Activated naive CD4-positive, alpha-beta T cell (primary cell): ENCODE measurements at places on chromosomes 7 and 10.

- no peak for DNase-seq
These were observed 23.4 kb downstream of the LSMEM1 start for GRCh38 chr7:112504093-112504695.

DNA sequence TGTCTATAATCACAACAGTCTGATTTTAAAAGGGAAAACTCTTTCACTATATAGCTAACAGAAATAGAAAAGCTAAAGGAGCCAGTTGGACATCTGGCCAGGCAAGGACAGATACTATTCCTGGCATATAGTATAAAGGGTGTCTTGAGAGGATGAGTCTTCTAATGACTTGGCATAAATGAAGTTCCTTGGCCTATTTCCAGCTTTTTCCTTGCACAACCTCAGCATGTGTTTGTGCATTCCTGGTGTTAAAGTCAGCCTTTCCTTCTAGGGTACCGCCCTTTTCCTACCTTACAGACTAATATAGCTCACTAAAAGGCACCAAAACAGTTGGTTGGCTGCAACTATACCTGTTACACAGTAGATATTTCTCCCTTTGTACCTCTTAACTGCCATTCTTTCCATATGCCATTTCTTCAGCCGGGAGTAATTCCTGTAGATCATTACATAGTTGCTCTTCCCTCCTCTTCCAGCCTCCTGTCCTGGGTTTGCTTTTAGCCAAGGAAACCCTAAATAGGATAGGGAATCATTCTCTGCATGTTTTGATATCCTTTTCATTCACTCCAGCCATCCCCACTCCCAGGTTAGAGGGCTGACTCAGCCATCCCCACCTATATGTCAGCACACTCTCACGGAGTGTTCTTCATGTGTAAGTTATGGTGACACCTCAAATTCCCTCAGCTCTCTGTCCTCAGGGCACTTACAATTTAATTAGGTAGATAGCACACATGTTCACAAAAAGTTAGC, 102.1 kb upstream of the MDFIC start:
- DNase-seq, result no peak

DNA sequence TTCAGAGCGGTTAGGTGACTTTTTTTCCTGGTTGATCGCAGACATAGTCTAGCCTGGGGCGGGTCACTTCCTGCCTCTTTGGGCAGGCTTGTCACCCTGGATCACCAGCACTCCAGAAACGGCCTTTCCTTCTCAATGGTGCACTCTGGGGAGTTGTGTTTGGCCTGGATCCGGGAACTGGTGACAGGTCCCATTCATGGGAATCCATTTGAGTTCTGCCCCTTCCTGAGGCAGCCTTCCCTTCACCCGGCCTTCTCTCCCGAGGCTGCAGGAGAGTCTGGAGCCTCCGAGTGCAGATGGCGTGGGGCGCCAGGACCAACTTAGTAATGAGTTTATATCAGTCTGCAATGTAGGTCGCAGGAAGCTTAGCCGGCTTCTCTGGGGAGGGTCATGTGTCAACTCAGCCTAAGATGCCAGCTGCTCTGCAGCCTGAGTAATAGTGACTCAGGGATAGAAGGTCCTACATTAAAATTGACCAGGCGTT, 54.2 kb downstream of the TACR2 start:
- no peak for DNase-seq

DNA sequence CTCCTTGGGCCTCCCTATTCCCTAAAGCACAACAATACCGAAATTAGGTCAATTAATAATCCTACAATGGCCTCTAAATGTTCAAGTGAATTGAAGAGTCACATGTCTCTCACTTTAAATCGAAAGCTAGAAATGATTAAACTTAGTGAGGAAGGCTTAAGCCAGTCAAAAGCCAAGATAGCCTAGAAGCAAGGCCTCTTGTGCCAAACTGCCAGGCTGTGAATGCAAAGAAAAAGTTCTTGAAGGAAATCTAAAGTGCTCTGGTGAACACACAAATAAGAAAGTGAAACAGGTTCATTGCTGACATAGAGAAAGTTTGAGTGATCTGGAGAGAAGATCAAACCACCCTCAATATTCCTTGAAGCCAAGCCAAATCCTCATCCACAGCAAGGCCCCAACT, 57.2 kb downstream of the SLC29A4 start:
- no peak for DNase-seq

DNA sequence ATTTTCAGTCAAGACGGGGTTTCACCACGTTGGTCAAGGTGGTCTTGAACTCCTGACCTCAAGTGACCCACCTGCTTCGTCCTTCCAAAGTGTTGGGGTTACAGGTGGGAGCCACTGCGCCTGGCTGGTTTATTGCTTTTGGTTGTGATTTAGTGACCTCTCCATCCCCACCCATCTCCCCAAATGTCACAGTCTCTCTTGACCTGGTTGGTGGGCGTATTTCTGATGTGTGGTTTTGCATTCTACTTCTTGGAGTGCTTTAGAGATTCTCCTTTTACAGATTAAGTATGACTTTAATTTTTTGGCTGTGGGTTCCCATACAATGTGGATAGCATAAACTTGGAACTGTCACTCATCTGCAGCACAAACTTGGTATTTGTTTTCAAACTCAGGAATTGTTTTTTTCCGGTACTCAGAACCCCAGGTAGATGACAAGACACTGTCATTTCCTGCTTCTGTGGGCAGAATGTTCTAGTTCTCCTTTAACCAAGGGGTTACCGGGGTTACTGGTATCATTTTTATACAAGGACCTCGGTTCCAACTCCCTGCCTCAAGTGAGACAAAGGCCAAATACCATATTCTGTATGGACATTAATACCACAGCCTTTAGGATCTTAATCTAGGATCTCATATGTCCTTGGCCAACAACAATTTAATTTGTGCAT, 50.5 kb downstream of the MRC1 start:
- DNase-seq, result no peak

- no peak for DNase-seq
These were observed 27.0 kb downstream of the ZNF786 start for GRCh38 chr7:149063476-149063875.

GRCh38 chr7:27241189-27242056, 1.2 kb upstream of the EVX1 start:
- no peak for DNase-seq

GRCh38 chr10:36504758-36505157, 620.6 kb upstream of the ANKRD30A start:
- no peak for DNase-seq

- DNase-seq, result no peak
These were observed 617.5 kb downstream of the SDK1 start for GRCh38 chr7:3918576-3918975.

GRCh38 chr7:24942226-24942625, 37.8 kb downstream of the OSBPL3 start:
- no peak for DNase-seq

DNA sequence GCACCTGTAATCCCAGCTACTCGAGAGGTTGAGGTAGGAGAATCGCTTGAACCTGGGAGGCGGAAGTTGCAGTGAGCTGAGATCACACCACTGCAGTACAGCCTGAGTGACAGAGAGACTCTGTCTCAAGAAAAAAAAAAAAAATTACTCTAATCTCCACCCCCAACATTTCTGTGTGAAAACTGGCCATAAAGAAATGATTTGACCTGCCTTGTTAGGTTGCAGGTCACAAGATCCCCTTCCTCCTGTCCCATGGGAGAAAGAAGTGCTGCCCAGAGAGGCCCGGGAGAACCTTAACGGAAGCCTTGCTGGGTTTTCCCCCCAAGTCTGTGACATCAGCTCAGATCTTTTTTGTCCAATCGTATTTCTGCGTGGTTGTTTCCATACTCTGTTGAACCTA, 8.7 kb upstream of the CALHM1 start:
- DNase-seq, result no peak

- no peak for DNase-seq
These were observed 331.5 kb upstream of the CNTNAP2 start for GRCh38 chr7:145784809-145785780.

DNA sequence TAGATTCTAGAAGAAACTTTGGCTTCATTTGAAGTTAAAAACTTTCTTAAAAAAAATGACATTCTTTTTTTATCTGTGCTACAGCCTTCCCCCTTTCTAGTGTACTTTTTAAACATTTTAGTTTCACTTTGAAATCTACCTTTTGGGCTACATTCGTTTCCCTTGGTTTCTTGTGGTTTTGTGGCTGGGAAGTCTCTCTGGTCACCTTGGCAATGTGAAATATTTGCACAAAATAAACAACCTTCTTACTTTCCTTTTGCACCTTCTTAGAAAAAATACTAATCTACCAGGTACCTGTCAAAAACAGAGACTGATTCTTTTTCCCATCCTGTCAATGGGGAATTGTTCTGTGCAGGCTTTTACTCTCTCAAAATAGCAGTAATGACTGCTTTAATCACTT, 350.2 kb downstream of the GATA3 start:
- no peak for DNase-seq

DNA sequence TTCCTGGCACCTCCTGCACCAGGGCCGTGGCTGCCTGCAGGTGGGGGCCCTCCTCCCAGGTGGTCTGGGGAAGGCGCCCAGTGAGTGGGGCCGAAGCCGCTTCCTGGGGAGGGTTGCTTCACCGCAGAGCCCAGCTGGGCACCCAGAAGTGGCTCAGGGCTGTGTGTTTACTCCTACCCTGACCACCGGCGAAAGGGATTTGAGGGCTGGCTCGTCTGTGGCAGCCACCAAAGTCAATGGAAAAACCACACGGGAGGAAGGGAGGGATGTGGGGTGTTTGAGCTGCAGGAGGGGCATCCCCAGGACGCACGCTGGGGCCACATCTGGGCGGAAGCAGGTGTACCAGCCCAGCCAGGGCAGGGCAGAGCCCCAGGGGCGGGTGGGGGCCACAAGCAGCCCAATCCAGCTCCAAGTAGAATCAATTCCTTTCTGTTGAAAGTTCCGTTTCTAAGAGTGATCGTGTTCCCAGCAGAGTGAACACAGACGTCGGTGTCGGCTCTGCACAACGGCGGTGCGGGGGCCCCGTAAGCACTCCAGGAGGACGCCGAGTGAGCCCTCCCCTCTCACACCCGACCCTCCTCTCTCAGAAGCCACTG, 69.9 kb downstream of the FOXL3 start:
- no peak for DNase-seq

GRCh38 chr7:36526863-36527548, 137.3 kb downstream of the ANLN start:
- DNase-seq, result no peak

GRCh38 chr7:7203813-7204575, 21.6 kb downstream of the C1GALT1 start:
- DNase-seq, result no peak

GRCh38 chr10:31952066-31952465, 23.4 kb upstream of the ARHGAP12 start:
- DNase-seq, result no peak

GRCh38 chr7:36449685-36450084, 60.0 kb downstream of the ANLN start:
- DNase-seq, result no peak

DNA sequence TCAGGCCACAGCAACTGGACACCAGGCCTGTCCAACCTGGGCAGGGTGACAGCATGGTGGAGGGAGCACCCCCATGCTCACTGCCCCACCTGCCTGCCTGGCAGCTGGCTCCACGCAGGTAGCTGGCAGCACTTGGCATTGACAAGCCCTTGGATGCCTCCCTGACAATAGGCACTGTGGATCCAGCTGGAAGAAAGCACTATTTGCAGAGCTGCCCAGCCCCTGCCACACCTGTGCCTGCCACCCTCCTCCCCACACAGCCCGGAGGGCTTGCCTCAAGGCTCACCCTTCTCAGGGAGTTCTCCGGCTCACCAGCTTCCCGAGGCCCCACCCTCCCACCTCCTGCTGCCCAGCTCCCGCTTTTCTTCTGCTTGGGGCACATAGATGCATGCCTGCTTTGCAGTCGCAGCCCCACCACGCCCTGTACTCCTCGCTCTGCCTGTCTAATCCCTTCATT, 160.1 kb downstream of the NEURL1 start:
- DNase-seq, result no peak
